ENCODE measurements at places on chromosomes 5 and 9. TPM values are rescaled to one million over a fixed set of nuclear protein-coding genes. Genes with fewer than 3 reads are reported as not detected.

DNA sequence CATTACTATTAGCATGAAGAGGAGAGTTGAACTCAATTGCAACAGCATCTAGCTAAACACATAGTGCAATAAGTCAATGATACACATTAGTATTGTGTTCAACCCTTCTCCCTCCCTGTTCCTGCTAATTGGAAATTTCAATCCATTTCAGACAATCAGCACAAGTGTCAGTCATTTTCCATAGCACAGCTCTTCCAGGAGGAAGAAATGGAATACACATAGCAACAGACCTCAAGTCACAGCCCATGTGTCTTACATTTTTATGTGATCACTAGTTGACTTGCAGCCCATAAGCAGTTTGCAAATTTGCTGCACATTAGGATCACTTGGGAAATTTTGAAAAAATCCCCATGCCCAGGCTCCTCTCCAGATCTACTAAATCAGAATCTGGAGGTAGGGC is 636.9 kb downstream of the TLE4 start:
- no peak for DNase-seq

GRCh38 chr5:38809388-38810359 is 36.1 kb upstream of the OSMR start:
- peak; percentile 74 for DNase-seq

- no peak for DNase-seq
Observed at GRCh38 chr5:91486638-91487037, 103.5 kb upstream of the ARRDC3 start.

DNA sequence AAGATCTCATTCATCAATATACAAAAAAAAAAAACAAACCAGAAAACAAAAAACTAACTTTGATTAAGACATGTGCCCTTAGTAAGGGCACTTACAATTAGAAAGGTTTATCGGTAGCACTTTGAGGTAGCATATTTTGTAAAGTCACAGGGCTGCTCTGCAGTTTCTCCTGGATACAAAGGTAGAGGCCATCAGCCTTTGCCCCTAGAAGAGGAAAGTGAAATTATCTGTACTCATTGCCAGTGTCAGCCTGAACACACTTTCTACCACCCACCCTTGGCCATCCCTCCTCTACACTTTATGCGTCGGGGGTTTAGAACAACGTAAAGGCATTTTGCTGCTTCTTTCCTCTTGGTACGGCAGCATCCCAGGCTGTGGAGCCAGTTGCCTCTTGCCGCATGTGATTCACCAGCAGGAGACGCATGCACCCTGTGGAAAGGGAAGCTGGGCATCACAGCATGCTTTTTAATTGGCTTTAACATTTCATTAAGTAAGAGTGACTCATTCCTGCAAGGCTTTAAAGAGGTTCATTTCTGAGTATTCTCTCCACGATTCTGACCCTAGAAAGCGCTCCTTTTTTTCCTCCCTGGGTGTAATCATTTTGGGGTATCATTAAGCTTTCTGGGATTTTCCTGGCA is 84.6 kb downstream of the CEMIP2 start:
- peak; percentile 86 for DNase-seq

DNA sequence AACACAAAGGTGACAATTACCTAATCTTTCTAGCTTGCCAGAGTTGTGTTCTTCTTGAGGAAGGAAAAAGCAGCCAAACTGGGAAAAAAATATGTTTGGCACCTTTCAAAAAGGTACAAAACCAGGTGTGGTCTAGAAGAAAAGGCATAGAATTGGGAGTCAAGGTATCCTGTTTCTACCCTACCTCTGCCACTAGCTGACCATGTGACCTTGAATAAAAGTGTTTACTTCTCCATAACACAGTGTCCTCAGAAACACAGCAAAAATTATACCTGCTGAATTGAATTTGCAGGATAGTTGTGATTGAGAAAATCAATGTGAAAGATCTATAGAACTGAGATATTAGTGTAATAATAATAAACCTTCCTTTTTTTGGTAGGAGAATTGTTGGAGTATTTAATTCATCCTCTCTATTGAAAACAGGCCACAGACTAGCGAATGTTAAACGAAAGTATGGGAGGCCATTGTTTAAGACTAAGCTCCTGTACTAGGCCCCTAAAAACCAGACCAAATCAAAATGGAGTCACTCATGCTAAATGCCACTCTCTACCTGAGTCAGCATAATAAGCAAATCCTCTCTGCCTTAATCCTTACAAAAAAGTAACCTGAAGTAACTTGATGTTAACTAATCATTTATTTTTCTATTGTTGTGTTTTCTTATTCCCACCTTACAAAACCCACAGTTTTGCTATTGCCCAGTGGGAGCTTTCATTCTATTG is 12.6 kb downstream of the CYFIP2 start:
- no peak for DNase-seq

DNA sequence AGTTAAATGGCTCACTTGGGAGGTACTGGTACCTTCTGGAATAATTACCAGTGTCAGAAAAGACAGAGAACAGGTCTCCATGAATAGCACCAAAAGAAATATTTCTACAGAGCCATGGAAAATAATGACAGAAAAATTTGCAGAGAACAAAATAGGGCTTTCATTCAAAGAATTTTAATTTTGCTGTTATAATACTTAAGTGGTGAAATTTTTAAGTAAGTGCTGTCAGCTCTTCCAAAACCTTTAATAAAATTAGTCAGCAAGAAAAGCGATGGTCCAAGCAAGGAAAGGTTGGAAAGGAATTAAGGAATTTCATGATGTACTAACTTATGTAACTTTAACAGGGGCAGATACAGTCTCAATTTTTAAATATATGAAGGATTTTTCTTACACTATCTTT is 359.2 kb downstream of the NR2F1-AS1 start:
- DNase-seq, result no peak

GRCh38 chr5:66829826-66830225 is 233.6 kb downstream of the MAST4 start:
- no peak for DNase-seq

DNA sequence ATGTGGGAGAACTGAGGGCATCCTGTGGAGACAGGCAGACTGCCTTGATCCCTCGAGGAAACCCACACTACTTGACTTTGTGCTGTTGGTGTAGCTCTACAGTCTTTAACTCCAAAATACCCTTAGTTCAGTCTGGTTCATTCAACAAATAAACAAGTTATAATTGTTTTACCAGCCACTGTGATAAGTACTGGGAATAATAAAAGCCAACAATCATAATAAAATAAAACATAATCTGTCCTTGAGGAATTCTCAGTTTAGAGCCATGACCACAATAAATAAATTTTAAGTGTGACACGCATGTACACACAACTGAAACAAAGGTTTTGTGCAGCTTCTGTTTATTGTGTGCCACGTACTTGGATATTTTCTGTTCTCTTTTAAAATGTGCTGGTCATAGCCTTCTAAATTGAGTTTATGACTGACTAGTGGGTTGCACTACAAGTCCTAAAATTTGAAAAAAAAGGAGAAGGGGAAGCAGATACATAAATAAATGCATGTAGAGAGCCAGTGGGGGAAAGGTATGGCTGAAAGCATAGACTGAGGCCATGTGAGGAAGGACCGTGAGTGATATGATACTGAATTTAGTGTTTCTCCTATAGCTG is 6.2 kb upstream of the SCAMP1 start:
- no peak for DNase-seq

- DNase-seq, result no peak
Observed at GRCh38 chr5:128673411-128673957, 135.4 kb upstream of the FBN2 start.

PCDHA12 gene
- total RNA-seq, result not detected

TMEM252 gene
- total RNA-seq, result not detected

DNAJC25 gene
- total RNA-seq, result 9.7 TPM
